ENCODE measurements at places on chromosomes 6 and 20.
A peak's percentile ranks its signal among the peaks of the same experiment; 100 is the strongest.

DNA sequence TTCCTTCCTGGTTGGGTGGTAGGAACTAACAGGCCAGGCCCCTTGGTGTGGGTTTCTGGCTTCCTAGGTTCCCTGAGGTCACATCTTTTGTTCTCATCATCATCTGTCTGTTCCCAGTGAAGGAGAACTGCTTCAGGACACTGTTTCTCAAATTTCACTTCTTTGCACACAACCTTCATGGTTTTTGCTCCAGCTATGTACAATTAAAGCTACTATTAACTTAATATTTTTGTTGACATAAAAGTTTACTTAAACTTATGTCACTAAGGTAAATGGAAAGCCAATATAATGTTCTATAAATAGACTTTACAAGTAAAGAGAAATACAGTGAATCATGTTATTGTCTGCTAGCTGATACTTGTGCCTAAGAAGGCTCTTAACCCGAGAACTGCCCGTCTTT is 120.7 kb upstream of the KCNG1 start:
- no peak for DNase-seq

GRCh38 chr20:43658069-43658722 is 8.7 kb upstream of the MYBL2 start:
- DNase-seq: no peak

DNA sequence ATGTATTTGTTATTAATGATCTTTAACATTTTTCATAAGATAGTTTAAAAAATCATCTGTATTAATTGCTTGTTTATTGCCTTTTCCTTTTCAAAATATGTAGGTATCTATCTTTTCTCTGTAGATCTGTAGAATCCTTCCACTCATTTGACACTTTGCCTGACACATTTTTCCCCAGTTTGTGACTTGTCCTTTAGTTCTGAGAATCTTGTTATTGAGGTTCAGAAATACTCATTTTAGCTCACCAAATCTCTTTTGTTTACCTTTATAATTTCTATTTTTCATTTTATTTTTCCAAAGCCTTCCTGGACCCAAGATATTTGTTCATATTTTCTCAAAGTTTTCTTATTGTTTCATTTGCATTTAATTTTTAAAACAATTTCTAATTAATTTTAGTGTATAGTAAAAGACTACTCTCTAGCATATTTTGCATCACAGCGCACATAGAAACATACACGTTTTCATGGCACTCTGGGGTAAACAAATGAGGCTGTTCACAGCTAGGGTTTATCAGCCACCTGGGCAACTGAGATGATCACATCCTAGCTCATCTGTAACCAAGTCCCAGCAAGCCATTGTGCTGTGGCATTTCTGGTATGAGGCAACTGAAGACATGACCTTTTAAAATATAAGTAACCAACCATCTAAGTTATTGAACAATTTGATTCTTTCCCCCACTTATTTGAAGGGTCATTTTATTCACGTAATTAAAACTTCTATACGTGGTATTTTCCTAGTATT is 275.7 kb downstream of the ADGB start:
- DNase-seq: no peak

DNA sequence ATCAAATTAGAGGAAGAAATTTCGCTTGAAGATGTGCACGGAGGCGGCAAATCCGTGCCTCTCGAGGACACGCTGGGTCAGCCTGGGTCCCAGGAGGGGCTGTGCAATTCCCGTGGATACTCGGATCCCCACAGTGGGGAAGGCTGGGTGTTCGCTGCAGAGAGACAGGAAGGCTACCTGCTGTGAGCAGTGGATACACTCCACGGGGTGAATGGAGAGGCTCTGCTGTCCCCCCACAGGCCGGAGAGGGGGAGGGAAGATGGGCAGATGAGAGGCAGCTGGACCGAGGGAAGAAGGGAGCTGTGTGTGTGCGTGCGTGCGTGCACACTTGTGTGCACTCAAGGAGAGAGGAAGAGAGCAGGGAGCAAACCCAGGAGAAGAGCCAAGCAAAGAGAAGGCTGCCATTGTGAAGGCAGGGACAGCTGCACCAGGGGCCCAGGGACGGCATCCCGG is 57.3 kb downstream of the SULF2 start:
- no peak for DNase-seq

DNA sequence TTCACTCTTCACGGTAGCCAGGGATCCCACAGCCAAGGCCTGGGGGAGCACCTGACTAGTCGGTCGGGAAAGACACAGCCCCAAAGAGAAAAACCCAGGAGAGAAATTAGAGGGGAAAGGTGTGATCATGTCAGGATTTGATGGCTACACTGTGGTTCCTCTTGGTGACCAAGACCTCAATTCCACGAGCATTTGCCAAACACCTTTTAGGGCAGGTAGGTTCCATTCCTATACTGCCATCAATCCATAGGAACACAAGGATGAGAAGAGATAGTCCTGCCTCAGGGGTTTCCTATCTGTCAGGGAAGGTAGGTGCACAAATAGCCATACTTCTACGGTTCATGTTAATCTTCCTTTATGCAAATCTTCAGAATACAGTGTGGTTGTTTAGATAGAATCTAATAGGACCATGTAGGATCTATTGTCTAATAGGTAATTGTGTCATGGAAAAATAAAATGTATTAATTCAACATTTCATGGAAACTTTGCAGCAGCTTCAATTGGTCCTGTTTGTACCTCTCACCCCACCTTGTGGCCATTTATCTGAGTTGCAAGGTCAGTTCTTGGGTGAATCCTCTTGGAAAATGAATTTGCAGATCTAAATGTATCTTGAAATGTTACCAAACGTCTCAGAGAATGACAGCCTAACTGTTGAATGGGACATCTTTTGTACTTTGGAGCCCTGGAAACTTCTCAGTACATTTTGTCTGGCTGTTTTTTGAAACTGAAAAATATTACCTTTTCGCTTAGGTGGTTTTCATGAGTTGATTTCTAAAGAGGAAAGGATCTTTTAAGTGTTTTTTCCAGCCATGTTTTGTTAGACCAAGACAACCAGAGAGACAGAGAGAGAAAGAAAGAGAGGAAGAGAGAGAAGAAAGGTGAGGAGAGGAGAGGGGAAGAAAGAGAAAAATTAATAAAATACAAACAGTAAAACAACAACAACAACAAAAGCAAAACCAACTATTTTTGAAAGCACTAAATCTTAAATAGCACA is 33.7 kb upstream of the IYD start:
- DNase-seq: peak; percentile 70

- peak; percentile 65 for DNase-seq
These were observed 13.8 kb downstream of the BRD2 start for GRCh38 chr6:32982084-32982701.

DNA sequence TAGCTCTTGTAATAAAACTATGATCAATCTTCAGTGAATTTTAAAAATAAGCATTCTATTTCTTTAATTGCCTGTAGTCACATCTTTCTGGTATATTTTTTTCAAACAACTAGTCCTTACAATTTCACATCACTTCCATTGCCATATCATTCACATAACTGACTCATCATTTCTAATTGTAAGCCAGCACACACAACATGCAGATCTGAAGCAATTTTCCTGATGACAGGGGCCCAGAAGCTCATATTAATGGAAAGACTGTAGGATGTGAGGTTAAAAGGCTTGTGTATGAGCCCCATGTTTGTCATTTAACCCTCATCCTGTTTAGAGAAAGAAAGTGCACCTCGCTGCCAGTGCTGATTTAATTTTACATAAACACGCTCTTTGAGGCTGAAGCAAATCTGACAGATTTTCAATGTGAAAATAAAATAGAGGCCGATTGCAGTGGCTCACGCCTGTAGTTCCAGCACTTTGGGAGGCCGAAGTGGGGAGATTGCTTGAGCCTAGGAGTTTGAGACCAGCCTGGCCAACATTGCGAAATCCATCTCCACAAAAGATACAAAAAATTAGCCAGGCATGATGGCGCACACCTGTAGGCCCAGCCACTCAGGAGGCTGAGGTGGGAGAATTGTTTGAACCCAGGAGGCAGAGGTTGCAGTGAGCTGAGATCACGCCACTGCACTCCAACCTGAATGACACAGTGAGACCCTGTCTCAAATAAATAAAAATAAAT is 40.1 kb upstream of the LTV1 start:
- DNase-seq: no peak

- no peak for DNase-seq
These were observed 111.6 kb downstream of the ERMARD start for GRCh38 chr6:169862892-169863525.

DNA sequence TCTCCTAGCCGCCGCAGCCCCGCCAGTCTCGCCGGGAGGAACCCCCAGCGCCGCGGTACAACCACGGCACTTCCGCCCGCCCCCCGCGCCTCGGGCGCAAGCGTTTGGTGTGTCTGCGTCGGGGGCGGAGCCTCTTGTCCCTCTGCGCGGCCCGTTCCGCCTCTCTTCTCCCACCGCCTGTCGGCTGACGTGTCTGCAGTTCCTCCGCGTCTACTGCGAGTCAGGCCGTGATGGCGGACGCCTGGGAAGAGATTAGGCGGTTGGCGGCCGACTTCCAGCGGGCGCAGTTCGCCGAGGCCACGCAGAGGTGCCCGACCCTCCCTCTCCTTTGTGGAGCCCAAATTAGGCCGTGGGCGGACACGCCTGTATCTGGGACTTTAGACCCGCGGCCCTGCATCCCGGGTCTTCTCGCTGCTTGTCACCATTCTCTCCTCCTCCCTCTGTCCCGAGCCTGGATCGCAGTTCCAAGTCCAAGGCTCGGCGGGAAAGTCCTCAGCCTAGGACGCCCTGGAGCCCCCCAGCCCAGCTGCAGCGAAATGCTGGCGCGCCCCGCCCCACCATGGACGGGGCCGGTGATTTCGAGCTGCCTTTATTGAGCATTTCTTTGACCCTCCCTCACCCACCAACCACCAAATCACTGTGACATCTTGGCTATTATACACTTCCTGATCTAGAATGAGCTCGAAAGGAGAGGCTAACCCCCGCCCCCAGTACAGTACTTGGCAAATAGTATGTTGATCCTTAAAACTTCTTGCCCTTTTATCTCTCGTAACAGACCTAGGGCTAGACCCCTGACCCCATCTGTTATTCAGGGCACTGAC is at the start of gene UFL1:
TSS of gene UFL1 (plus strand) at position 163 of the 821 bp plus-strand sequence. CDS start at position 231, 68 bp downstream.
- peak; percentile 95 for DNase-seq

DNA sequence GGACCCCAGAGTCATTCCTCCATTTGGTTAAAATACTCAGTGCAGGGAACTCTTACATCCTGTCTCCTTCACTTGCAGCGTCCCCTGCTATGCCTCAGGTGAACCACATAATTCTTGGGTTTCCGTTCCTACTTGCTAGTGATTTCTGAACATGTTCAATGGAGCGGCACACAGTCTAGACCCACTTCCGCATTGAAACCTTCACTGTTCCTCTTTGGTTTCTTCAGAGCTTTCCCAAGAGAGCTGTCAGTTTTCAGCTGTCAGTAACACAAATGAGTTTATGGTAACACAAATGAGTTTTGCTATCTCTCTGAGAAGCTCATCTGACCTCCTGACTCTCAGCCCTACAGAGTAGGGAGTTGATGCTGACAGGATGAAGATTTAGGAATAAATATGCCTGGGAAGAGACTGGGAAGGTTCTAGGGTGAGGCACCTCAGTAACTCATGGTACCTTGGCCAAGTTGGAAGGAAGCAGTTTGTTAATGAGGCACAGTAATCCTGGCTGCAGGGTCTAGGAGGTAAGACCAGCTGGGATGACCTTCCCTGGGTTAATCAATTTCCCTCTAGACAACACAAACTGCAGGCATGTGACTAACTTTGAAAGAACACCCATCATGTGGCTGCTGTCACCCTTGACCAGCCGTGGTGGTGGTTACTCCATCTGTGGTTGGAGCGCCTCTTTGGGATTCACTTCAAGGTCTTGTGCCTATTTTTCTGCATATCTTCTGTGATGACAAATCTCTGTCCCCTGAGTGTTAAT is 5.4 kb downstream of the SYS1 start:
- DNase-seq: peak; percentile 95

GRCh38 chr20:34528921-34529297 is 12.7 kb downstream of the DYNLRB1 start:
- no peak for DNase-seq

GRCh38 chr6:159726918-159727716 is at the start of gene WTAP:
Gene WTAP (plus strand): TSS chr6:159727506. CDS start chr6:159736266, 8,760 bp downstream.
- DNase-seq: peak; percentile 96

DNA sequence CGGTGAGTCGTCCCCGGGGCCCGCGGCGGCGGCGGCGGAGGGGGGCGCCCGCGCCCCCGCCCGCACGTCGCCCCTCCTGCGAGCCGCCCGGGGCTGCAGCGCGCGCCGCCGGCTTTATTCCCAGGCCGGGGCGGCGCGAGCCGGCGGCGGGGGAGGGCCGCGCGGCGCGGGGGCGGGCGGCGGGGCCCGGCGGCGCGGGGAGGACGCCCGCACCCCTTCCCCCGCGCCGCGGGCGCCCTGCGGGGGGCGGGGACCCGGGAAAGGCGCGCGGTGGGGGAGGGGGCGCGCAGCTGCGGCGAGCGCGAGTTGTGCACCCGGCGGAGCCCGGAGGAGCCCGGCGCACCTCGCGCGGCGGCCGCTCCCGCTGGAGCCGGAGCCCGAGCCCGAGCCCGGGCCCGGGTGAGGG is 646 bp downstream of the HMGA1 start:
- DNase-seq: peak; percentile 49

DNA sequence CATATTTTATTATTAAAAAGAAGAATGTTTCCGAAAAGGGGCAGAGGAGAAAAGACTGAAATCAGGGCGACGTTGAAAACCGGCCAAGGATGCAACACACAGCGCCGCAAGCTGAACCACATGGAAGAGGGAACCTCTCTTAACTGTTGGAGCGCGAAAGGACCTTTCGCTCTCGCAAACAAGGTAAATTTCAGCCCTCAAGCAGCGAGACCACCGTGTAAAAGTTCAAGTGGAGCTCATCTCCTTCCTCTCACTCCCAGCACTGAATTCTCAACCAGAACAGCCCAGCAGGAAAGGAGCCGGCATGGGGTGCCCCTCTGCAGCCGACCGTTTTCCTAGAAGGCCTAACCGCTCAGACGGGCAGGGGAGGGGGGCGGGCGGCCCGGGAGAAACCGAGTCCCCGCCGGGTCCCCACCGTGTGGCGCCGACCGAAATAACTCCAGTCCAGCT is 621 bp downstream of the GPR63 start:
- DNase-seq: no peak

DNA sequence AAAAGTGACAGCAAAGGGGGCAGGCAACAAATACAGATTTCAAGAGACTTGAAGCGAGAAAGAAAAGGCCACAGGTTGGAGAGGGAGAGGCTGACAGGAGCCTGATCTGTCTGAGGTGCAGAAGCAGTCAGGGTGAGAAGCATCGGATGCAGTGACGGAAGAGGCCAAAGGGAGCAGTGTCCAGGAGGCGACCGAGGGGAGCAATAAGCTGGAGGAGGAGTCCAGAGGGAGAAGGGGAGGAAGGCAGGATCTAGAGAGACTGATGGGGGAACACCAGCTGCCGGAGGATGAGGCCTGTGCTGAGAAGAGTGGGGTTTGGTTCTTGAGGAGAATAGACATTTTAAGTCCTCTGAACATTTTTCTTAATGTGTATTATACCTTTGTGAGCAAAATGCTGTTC is 23.8 kb downstream of the FARS2 start:
- DNase-seq: no peak
